ENCODE measurements at places on chromosomes 16 and 17. TPM values are rescaled to one million over a fixed set of nuclear protein-coding genes. Genes with fewer than 3 reads are reported as not detected.

GRCh38 chr17:41530062-41531048 is 2.2 kb upstream of the KRT19 start:
- H3K4me1 ChIP-seq: peaks cover 5% of the 10 kb centered on the region
- no peak overlapping the region for H3K27ac ChIP-seq
- DNase-seq: no peak
- peaks cover 37% of the 10 kb centered on the region for H3K27me3 ChIP-seq

DNA sequence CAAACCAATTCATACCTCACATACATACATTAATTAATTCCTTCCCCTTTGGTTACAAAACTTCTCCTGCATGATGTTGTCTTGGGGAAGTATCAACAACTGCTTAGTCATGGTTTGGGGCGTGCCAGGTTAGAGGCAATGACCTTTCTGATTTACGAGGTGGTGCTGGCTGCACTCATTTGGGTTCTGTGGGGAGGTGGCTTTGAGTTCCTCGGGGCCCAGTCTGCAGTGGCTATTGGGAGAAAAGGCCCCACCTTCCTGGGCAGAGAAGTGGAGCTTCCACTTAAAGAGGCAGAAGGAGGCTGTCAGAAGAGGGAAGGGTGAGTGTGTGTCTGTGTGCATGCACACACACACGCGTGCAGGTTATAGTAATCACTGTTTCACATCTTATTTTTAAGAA is 10.2 kb upstream of the ETV4 start:
- DNase-seq: peak; percentile 44
- peaks cover 5% of the 10 kb centered on the region for H3K4me1 ChIP-seq

DNA sequence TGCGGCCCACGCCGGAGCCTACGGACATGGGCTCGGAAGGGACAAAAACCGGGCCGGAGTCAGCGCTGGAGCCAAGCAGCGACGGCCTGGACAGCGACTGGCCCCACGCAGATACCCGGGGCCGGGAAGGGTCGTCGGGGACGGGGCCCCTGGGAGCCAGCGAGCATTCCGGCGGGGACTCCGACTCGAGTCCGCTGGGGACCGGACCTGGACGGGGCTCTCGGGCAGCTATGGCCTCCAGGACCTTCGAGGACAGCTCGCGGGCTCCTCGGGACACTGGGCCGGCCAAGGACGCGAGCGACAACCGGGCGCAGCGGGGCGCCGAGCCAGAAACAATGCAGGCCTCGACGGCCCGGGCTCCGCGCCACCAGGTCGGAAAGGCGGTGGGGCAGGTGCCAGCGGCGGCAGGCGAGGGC is 1.0 kb downstream of the MYO15B start:
- no peaks in the 10 kb centered on the region for H3K36me3 ChIP-seq
- H3K27ac ChIP-seq: no peak overlapping the region
- H3K4me1 ChIP-seq: no peaks in the 10 kb centered on the region
- DNase-seq: no peak
- peaks cover 2% of the 10 kb centered on the region for H3K27me3 ChIP-seq

Gene KANSL1
- 46.8 TPM for total RNA-seq

Gene C17orf113
- 0.19 TPM for total RNA-seq

Gene ASGR1
- 1.1 TPM for total RNA-seq

Gene CCDC92B
- not detected for total RNA-seq

Measured in activated CD4-positive, alpha-beta T cell treated with anti-CD3 and anti-CD28 coated beads for 36 hours (primary cell).